Cortex of kidney (tissue), 1 donor: ENCODE measurements at places on chromosomes 16 and 17.

DNA sequence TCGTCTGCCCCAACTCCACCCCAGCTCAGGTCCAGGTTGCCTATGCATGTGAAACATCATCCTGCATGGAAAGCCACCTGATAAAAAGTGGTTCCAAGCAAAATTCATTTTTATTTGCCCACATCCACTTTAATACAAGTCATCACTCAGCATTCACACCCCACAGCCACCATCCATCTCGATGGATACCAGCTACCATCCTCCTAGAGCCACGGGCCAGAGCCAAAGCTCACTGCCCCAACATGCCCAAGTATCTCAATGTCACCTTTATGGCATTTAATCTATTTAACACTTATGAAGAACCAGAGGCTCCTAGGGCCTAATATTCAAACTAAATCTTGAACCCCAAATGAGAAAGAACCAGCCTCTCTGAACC, 70.5 kb downstream of the COPRS start:
- DNase-seq: no peak

DNA sequence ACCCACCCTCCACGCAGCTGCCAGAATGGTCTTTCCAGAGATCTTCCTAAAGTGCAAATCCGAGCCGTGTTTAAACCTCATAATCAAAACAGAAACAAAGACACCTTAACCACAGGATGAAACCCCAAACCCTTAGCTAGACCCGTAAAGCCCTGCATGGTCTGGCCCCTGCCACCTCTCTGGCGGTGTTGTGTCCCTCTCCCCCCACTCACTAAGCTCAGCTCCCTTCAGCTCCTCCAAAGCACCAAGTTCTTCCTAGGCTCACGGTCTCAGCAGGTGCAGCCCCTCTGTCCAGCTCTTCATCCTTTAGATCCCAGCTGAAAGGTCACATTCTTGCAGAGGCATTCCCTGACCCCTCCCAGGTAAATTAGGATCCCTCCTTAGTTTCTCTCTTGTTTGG, 4.4 kb upstream of the NXPH3 start:
- no peak for DNase-seq

DNA sequence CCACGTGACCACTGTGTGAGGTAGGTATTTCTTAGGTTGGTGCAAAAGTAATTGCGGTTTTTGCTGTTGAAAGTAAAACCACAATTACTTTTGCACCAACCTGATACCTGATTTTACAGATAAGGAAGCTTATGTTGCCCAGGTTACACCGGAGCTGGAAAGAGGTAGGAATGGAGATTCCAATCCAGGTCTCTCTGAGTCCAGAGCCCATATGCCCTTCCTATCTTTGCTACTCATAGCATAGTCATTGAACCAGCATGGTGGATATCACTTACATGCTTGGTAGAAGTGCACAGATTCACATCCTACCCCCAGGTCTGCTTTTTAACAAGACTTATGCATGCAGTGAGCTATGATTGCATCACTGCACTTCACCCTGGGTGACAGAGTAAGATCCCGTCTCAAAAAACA, 61.8 kb downstream of the ARSG start:
- no peak for DNase-seq

DNA sequence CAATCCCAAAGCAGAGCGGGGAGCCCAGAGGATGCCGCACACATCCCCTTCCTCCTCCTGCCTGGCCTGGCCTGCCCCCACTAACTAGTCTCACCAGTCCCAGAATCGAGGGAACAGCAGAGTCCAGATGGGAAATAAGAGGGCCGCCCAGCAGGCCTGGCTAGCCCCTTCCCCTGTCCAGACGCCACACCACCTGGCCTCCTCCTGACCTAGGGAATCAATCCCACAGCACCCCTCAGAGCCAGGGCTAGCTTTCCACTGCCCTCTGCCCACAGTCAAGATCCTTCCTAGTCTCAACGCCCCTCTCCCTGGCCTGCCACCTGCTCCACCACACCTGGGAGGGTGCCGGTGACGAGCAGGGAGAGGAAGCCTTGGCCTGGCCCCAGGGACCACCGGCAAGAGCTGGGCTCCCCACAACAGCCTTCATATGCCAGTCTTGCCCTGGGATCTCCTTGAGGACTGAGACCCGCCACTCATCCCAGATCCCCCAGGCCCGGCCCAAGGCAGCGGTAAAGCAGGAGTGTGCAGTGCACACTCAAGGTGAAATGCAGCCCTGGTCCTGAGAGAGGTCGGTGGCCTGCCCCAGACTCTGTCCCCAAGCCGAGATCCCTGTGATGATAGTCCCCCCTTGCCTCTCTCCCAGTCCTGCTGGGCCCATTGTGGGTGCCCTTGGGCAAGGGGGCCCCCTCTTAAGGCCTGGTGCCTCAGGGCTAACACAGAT, 27.9 kb downstream of the KATNB1 start:
- DNase-seq: no peak

DNA sequence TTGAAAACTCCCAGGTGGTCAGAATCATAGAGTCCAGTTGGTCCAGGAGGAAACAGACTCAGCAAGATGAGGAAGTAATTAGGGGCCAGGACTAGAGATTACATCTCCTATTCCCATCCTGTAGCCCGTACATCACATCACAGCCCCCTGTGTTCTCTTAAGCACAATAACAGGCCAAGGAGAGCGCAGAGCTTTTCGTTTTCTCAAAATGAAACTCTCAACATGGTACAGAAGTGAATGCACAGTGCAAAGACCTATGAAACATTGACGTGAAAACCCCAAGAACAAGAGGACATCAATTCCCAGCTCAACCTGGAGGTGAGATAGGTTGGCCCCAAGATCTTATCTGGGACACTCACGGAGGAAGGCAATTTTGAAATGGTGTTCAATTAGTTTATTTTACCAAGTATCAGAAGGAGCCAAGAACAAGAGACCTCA, 9.0 kb downstream of the PIK3R5 start:
- no peak for DNase-seq

DNA sequence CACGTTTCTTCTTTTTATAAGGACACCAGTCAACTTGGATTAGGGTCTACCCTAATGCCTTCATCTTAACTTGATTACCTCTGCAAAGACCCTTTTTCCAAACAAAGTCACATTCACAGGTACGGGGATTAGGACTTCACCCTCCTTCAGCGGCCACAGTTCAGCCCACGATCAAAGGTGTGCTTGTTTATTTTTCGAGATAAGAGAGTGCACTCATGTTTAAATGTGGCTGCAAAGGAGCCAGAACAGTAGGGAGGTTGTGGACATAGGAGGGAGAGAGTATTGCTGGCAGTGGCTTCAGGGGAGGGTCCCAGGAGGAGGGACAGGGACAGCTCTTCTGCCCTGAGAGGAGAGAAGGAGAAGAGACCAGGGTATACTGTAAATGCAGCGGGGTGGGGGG, 46.7 kb downstream of the MGAT5B start:
- DNase-seq: no peak

- DNase-seq: no peak
Observed at GRCh38 chr17:34609210-34609609, 29.8 kb downstream of the TMEM132E start.

DNA sequence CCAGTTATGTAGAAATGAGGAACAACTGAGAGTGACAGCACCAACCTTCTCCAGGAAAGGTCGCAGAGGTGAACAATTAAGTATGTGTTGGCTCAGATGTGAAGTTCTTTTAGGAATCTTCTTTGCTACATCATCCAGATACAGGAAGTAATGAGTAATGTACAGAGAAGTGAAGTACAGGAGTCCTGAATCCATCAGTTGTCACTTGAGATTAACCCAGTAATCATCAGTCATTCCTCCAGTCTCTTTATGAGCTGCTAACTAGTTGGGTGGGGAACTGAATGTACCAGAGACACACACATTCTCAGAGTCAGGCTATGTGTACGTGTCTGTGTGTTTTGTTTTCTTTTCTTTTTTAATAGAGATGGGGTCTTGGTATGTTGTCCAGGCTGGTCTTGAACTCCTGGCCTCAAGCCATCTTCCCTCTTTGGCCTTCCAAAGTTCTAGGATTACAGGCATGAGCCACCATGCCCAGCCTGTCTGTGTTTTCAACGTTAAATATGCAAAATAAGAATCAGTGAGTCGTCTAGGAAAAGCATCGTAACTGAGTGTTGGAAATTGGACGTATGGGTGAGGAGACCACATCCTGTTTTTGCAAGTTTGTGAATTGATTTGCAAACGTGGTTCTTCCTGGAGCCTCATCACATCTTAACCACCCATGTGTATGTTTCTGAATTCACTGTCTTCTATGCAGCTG, 19.9 kb downstream of the ZNF200 start:
- no peak for DNase-seq

- DNase-seq: no peak
Observed at GRCh38 chr17:73234736-73235135, 26.9 kb downstream of the CPSF4L start.

DNA sequence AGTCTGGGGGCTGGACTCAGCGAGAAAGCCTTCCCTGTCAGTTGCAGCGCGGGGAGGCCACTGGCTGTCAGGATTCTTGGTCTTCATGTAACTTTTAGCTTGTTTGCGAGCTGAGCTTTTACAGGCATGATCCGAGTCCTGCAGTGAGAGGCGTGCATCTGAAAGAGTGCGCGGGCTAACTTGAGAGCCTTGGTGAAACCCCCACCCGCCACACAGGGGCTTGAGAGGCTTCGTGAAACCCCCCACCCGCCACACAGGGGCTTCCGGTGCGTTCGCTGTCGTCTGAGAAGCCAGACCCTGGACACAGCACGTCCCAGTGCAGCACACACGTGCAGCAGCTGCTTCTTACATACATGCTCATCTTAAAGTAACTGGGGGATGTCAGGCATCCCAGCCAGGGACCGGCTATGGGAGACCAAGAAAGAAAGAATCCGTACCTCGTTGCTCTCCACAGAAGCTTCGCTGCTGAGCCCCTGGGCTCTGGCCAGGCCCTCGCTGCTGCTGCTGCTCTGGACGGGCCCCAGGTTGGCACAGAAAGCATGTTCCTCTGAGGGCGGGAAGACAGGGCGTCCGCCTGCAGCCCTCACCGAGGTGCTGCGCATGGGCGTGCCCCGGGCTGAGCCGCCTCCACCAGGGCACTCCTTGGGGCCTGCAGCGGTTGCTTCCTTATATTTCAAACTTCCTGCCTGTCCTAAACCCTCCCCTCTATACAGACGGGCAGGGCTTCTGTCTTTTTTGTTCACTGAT, 7.8 kb downstream of the NUDT16L1 start:
- no peak for DNase-seq

GRCh38 chr16:24681793-24682192, 47.7 kb upstream of the TNRC6A start:
- DNase-seq: no peak

- DNase-seq: no peak
Observed at GRCh38 chr17:48520631-48521079, 10.2 kb downstream of the HOXB1 start.

- no peak for DNase-seq
Observed at GRCh38 chr16:79845033-79845733, 244.6 kb upstream of the MAF start.

- DNase-seq: no peak
Observed at GRCh38 chr17:59381716-59382570, 50.5 kb downstream of the YPEL2 start.

GRCh38 chr17:63930951-63931575, 1.1 kb downstream of the CD79B start:
- DNase-seq: no peak

DNA sequence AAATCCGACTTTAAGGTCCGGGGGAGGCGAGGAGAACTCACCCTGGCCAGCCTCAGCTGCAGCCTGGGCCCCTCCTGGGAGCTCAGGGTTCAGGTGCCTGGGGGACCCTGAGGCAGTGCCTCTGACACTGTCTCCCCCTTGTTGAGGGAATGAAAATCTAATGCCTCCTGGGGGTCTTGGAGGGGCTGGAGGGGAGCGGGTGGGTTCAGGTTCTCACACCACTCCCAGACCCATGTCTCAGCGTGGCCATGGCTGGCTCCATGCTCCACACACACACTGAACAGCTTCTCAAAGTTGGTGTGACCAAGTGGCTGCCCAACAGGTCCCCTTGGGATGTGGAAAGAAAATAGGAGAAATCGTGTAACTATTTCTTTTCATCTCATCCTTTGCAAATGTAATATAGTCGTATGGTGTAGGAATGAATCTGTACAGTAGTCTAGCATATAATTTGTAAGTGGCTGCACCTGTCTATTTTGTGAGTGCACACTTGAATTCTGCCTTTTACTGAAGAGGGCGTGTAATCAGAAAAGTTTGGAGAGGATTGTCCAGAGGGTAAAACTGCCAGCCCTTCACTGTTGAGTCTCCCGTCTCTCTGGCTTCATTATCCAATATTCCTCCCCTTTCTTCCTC, 788 bp upstream of the PRCD start:
- DNase-seq: no peak

GRCh38 chr16:9248162-9248561, 156.7 kb downstream of the HAPSTR1 start:
- DNase-seq: no peak

DNA sequence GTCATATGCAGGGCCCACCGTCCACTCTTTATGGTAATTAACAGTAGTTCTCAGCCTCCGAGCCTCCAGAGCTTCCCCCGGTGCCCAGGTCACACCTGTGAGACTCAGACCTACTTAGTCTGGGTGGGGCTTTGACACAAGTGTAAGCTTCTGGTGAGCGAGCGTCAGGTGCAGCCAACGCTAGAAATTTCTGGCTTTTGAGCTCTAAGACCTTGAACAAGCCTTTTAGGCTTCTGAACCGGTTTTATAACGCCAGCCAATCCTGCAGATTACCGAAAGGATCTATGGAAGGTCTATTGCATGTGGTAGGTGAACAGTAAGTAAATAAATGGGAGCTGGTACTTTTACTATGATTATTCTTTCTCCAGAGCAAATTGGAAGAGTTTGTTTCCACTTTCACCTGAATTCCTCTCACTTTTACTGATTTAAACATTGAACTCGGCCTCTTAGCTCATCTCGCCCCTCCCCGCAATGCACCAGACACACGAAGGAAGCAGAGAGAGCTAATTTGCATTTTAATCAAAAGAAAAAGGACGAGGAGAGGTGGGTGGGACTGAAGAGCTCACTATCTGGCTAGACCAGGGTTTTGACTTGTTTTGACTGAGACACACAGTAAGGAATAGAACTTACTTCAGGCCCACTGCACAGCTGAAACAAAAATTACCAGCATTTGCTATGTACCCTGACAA, 47.1 kb downstream of the ABAT start:
- DNase-seq: no peak

- no peak for DNase-seq
Observed at GRCh38 chr16:19127674-19128131, 13.9 kb downstream of the ITPRIPL2 start.

GRCh38 chr17:48174833-48175523, 67.4 kb downstream of the SNX11 start:
- no peak for DNase-seq

DNA sequence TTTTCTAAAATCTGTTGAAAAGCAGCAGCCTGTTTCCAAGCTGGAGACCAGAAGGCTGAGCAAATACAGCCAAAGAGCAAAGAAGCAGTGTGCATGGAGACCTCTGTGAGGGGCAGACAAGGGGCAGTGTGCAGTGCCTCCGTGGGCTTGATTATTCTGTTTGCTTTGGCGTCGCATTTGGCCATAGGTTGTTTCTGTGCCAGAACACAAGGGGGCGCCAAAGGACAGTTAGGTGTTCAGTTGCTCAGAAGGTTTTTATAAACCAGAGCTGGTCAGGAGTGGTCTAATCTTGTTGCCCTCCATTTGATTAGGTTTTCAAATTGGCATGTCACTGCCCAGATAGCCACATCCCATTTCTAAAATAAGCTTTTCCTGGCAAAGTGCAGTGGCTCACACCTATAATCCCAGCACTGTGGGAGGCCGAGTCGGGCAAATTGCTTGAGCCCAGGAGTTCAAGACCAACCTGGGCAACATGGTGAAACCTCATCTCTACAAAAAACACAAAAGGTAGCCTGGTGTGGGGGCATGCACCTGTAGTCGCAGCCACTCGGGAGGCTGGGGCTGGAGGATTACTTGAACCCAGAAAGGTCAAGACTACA, 10.6 kb downstream of the MYH3 start:
- DNase-seq: no peak
